ENCODE measurements at places on chromosomes 7 and 10. TPM values are rescaled to one million over a fixed set of nuclear protein-coding genes. Genes with fewer than 3 reads are reported as not detected.

DNA sequence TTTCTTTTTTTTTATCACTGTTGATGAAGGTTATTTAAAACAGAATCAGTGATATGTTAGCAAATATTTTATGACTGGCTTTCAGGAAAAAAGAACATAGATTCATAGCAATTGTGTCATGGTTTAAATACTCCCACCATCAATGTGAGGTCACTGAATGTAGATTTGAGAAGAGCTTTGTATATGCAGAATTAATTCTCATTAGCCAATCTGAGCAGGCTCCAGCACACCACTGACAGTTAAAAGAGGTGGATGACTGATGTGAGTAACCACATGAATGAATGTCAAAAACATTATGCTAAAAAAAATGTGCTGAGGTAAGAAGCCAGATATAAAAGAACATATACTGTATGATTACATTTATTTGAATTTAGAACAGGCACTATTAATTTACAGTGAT lies 174.8 kb upstream of the KAT6B start:
- no peaks in the 10 kb centered on the region for H3K36me3 ChIP-seq
- no peak for DNase-seq
- H3K4me3 ChIP-seq, result no peak overlapping the region
- H3K27ac ChIP-seq, result no peak overlapping the region

The PLXDC2 gene
- 40.1 TPM for total RNA-seq

The MCM10 gene
- 60.3 TPM for total RNA-seq

The CRHR2 gene
- 0.19 TPM for total RNA-seq

DNA sequence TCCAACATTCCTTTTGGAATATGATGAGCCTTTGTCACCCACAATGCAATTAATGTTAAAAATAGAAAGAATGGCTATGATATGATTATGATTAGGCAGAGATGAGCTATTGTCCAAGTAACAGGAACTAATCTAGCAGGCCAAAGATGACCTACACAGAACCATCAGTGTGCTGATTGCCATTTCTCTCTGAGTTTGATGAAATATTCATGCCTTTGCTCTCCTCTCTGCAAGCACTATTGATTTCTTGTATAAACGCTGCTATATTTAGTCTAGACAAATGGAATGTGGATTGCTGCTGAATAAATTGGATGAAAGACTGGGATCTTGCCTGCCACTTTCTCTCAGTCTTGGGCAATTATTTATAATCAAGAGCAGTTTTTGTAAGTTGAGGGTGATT lies 85.4 kb downstream of the HDAC9 start:
- H3K27me3 ChIP-seq, result no peaks in the 10 kb centered on the region
- no peaks in the 10 kb centered on the region for H3K36me3 ChIP-seq
- no peaks in the 10 kb centered on the region for H3K4me1 ChIP-seq
- DNase-seq, result no peak
- H3K4me3 ChIP-seq, result no peak overlapping the region

The ZNF25 gene
- total RNA-seq, result 1.3 TPM

All from H1 (cell line).